ENCODE measurements at places on chromosomes 5 and 9.

- no peak for DNase-seq
Measured at GRCh38 chr5:179436321-179437122, 91.3 kb upstream of the ADAMTS2 start.

- no peak for DNase-seq
Measured at GRCh38 chr9:5205071-5205470, 19.6 kb upstream of the INSL6 start.

DNA sequence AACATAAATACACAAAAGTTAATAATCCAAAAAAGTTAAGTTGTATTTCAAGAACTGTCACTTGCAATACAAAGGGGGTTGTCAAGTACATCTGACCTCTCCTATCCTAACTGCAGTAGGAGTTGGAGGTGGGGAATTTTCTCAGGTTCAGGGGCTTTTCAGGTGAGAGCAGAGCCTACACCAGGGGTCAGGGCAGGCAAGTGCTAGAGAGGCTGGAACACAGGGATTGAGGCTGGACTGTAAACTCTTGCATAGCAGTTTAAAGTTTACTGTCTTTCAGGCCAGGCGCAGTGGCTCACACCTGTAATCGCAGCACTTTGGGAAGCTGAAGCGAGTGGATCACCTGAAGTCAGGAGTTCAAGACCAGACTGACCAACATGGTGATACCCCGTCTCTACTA lies 25.4 kb upstream of the RASGRF2 start:
- DNase-seq = no peak

GRCh38 chr5:34991486-34992238 lies 56.1 kb downstream of the AGXT2 start:
- no peak for DNase-seq

DNA sequence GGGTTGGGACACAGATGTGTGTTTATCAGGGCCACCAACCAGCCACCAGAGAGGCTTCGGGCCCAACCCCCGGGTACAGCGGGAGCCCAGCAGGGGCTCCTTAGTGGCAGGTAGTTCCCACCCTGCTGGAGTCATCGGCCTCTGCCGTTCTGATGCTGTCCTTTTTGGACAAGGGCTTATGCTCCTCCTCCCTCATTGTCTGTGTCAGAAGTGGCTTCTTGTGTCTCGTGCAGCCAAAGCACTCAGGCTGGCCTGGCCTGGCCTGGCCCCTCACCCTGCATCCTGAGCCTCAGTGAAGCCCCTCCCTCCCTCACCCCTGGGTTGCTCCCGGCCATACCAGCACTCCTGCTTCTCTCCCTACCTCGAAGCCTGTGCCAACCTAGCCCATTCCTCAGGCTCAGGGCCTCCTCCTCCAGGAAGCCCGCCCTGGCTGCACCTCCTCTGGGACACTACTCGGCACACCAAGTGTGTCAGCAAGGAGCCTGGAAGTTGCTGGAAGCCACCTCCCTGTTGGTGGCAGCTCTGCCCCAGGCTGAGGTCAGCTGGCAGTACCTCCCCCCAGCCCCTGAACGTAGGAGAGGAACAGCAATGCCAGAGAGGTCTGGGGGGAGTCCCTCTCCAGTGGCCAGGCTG lies 4.1 kb upstream of the UBAC1 start:
- no peak for DNase-seq

DNA sequence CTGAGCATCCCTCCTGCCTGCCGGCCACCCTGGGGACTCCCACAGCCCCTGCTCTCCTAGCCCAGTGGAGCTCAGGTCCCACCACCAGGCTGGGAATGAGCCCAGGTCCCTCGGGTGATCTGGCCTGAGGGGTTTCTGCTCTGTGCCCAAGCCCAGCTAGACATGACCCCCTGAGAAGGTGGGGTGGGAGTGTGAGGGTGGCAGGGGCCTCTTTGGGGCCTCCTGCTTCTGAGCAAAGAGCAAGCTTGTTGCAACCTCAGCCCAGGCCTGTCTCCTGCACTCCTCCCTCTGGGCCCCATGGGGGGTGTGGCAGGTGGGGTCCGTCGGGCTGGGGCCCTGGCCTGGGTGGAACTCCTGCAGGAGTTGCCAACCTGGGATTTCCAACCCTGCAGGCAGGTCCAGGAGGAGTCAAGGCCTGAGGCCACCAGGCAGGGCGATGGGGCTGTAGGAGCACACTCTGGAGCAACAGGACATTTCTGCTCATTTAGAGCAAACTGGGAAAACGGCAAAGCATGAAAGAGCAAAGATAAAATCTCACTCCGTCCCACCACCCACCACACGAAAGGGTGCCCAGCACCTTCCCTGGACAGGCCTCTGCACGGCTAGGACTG lies 11.4 kb upstream of the NRARP start:
- no peak for DNase-seq

GRCh38 chr5:125041798-125042197 lies 295.4 kb upstream of the ZNF608 start:
- no peak for DNase-seq

DNA sequence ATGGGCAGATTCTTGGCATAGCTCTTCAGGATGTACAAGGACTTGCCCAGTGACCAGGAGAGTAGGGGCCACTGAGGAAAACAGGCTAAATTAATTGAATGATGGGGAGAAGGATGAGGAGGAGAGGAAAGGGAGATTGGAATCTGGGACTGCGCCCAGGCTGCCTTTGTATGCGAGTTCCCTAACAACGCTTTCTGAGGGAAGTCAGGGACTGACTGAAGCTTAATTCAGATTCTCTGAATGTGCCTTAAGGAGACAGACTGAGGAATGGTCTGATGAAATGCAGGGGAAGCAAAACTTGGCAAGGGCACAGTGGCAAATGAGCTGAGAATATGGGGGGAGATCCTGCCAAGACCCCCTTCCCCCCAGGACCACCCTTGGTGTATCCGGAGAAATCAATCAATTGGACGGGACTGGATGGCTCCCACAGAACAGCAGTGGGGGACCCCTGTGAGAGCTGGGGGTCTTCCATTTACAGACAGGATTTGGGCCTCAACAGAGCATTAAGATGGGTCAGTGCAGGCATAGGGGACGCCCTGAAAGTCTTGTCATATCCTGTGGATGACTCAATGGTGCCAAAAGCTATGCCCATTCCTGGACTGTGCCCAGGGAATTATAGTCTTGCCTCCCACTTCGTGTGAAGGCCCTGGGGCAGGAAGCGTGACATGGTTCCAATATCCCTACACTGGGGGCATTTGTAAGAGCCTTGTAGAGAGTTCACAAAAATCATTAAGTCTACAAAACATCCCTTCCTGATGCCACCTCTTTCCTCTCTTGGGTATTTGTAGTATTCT lies 215.5 kb upstream of the TNC start:
- DNase-seq = no peak

DNA sequence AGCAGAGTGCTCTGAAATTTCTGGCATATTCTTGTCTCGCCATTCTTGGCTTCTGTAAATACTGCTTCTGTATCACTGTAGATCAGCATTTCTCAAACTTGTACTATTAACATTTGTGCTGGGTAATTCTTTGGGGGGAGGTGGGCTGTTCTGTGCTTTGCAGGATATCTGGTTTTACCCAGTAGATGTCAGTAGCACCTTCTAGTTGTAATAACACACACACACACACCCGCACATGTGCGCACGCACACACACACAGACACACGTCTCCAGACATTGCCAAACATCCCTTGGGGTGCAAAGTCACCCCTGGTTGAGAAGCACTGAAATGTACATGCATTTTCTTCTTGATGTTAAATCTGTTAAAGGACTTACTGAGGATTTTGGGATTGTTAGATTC lies 304.1 kb downstream of the MAT2B start:
- DNase-seq = no peak

DNA sequence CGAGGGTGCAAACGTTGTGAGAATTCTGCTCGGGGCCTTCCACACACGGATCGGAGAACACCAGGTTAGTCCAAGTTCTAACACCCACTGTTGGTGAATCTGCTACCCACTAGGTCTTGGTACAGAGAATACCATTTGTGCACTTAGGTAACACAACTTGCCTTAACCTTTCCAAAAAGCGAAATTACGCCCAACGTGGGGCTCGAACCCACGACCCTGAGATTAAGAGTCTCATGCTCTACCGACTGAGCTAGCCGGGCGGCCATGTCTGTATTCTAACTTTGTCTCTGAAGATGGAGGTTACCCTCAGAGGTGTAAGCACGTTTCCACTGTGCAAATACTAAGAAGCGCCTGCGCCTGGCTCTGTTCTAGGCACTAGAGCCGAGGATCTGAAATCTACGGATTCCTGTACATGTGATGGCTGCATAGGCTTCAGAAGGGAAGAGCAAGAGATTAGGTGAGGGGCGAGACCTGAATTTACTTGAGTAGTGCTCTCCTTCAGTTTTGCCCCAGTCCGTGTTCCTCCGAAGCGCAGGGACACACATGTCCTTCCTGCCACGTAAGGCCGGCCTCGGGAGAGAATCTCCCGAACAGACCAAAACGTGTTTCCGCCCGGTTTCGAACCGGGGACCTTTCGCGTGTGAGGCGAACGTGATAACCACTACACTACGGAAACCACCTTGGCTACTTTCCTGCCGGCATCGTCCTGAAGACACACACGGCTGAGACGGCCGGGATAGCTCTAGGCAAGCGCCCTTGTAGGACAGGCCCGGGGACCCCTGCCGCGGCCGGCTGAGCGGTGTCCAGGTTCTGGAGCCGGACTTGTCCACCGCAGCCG lies 1.1 kb upstream of the TRIM41 start:
- DNase-seq = peak; percentile 96

GRCh38 chr5:119309326-119309725 lies 46.5 kb upstream of the TNFAIP8 start:
- DNase-seq = no peak

DNA sequence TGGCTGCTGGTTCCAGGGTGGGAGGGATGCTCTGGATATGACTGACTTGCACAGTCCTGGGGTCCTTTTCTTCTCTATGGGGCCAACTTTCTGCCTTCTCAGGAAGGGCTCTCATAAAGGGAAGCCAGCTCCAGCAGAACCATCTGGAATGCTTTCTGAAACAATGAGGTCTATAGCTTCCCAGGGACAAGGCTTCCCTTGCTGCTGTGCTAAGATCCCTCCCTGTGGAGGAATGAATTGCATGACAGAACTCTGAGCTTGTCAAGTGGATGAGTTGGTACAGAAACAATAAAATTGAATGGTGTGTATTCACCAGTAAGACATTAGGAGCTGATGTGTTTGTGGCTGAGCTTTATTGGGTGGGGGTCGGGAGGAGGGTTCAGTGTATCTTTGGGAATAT lies 19.8 kb downstream of the CKMT2 start:
- DNase-seq = no peak

DNA sequence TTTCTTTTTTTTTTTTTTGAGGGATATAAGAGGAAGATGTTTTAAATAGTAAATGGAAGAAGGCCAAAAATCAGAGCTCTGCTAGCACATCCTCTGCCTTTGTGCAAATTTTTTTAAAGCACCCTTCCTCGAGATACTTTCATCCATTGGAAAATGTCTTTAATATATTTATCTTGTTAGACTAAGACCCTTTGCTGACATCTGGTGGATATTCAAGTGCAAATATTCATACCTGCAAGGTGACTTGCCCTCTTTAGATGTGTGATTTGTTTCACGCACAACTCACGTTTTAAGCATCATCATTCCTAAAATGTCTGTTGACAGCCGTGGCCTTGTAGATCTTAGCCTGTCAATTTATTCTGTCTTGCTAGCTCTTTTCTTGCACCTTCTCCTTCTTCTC lies 258.5 kb downstream of the AGTPBP1 start:
- no peak for DNase-seq

DNA sequence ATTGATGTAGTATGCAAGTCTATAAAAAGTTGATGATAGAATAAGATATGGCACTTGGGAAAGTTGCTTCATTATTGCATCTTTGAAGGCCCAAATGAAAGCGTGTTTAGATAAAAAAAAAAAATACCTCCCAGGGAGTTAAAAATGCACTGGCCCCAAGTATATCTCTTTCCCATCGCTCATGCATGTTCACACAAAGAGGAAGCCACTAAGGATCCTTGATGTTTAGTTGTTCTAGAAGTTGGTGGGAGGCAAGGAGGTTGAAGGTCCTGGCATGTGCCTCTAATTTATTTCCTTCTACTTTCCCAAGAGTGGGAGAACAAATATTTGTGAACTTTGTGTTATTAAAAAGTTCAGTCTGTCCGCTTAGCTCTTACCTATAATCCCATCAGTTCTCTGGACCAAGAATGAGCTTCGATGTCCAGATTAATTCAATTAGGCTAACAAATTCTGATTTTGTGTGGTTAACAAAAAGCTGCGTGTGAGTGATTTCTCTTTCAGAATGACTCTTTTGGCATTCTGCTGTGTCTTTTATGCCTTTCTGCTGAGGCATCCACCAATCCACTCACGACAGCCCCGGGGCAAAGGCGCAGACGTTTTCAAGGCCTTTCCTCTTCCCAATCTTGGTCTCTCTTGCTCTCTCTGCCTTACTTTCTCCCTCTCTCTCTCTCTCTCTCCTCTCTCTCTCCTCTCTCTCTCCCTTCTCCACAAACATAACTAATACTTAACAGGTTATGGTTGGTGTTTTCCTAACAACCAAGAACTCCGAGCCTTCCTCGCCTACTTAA lies 135.1 kb upstream of the ERCC6L2 start:
- no peak for DNase-seq

- no peak for DNase-seq
Measured at GRCh38 chr5:84383816-84384603, 670 bp downstream of the EDIL3 start.

GRCh38 chr9:122367774-122368460 lies 2.9 kb upstream of the PTGS1 start:
- DNase-seq = no peak

DNA sequence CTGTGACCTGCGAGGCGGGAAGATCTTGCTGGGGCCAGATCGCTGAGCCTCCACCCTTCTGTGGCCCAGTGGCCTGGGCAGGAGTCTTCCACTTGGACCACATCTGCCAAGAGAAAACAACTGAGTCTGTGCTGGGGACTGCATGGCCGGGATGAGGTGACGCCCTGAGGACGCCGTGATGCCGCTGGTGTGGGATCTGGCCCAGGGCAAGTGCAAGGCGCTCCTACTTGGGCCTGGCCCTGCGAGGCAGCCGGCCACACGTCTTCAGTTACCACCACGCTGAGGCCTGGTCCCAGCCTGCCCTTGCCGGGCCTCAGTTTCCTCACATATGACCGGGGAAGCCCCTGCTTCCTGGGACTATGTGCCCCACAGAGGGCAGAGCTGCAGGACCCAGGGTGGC lies 133.4 kb downstream of the SLC25A46 start:
- DNase-seq = no peak

DNA sequence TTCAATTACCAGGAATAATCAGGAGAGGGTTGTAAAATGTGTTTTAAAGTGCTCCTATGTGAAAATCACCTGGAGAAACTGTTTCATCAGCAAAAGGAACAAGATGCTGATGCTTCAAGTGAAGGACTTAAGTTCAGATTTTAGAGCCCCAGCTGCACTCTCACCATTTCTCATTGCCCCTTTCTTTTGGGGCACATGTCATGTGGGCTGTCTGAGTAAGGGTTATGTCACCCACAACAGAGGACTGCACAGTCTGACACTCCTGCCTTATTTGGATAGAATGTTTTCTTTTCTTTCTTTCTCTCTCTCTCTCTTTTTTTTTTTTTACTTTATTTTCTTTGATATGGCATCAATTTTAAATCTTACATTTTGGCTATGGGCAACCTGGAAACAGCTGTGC lies 204.1 kb upstream of the EFNA5 start:
- DNase-seq = no peak
